ENCODE measurements at places on chromosomes 1 and 21.

- DNase-seq: no peak
These were observed 27.8 kb downstream of the NTPCR start for GRCh38 chr1:232978091-232978634.

- DNase-seq: no peak
These were observed 147.5 kb downstream of the ZC3H11B start for GRCh38 chr1:219465212-219466093.

GRCh38 chr1:27395441-27396195 is 3.2 kb downstream of the GPR3 start:
- DNase-seq: peak; percentile 37

- no peak for DNase-seq
These were observed 150.3 kb downstream of the IFI44 start for GRCh38 chr1:78799926-78800325.

DNA sequence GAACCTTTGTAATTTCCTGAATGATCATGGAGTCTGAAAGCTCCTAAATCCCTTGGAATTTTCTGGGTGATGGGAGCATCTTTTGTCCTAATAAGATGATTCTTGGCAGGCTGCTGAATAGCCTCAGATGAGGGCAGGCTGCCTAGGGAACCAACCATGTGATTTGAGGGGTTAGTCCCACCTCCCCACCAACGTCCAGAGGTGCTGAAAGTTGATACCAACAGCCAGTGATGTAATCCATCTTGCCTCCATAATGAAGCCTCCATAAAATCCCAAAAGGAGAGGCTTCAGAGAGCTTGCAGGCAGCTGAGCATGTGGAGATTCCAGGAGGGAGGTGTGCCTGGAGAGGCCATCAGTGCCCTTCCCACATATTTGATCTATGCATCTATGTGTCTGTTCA is 43.7 kb downstream of the GTF2B start:
- DNase-seq: no peak

DNA sequence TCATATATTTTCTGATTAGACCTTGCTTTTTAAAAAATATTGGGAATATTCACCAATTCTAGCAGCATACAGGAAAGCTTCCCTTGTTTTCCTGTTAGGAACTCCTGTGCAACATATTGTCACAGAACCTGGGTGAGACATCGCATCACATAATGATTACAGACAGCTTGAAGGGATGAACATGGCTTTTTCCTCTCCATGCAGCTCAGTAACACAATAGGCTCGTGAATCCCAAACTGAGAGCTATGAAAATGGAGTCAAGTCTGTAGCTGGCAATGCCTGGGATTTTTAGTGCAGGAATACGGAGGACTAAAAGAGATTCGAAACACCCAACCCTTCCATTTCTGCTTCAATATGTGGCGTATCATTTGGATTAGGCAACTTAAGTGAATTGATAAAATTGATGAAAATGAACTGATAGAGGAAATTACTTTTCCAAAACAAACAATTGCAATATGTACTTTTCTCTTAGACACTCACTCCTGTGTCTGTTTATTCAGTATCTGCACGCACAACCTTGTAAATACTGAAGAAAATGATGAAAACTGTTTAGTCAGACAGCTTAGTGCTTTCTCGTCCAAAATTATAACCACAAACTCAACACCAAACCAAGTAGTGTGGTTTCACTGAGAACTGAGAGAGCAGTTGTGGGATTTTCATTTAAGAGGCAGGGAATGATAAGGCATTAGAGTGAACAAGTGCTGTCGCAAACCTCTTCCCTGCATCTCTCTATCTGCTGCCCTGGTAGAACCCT is 250.4 kb downstream of the PTBP2 start:
- DNase-seq: no peak

DNA sequence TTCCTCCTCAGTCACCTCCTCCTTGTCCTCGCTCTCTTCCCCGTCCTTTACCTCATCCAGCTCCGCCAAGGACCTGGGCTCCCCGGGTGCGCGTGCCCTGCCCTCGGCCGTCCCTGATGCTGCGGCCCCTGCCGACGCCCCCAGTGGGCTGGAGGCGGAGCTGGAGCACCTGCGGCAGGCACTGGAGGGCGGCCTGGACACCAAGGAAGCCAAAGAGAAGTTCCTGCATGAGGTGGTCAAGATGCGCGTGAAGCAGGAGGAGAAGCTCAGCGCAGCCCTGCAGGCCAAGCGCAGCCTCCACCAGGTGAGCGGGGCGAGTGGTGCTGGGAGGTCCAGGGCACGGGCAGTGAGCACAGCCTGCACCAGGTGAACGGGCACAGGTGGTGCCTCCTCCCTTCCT is 76.2 kb downstream of the SKI start:
- DNase-seq: no peak

DNA sequence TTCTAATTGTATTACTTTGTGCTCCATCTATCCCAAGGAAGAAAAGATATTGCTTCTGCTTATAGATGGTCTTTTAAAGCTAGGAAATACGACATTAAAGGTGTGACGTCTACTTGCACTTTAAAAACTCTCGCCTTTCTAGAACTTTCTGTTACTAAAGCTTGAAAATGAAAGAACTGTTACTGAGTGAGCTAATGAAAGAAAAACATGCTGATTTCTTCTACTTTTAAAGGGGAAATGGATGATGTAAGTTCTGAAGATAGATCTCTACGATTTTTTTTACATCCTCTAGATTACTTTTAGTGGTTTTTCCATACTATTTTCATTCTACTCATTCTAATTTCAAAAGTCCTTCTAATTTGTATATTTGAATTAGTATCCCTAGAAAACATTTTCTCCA is 387.5 kb downstream of the USP25 start:
- no peak for DNase-seq

DNA sequence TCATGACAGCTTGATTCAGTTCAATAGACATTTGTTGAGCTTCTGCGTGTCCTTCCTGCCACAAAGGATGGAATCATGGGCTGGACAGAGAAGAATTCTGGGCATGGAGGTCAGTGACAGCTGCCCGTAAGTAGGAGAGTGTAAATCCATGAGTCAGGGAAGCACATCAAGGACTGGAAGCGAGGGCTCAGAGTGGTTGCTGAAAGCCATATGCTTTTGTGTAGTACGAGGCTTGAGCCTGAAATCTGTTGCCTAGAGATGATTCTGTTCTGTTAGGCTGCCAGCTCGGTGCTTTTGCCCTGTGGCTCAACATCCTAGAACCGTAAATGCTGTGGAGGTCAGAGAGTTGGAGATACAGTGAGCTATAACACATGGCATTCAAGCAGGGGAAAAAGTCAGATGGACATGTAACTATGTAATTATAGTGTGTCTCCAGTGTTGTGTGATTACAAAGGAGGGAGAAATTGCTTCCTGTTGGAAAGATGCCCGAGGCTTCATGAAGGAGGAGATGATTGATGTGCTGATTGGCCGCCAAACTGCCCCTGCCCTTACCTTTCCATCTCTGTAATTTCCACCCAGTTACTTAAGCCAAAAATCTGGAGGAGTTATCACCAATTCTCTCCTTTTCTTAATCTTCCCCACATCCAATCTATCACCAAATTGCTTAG is 92.8 kb upstream of the CACNA1E start:
- DNase-seq: peak; percentile 94

- DNase-seq: no peak
These were observed 413.0 kb downstream of the DPYD start for GRCh38 chr1:97507863-97508262.

DNA sequence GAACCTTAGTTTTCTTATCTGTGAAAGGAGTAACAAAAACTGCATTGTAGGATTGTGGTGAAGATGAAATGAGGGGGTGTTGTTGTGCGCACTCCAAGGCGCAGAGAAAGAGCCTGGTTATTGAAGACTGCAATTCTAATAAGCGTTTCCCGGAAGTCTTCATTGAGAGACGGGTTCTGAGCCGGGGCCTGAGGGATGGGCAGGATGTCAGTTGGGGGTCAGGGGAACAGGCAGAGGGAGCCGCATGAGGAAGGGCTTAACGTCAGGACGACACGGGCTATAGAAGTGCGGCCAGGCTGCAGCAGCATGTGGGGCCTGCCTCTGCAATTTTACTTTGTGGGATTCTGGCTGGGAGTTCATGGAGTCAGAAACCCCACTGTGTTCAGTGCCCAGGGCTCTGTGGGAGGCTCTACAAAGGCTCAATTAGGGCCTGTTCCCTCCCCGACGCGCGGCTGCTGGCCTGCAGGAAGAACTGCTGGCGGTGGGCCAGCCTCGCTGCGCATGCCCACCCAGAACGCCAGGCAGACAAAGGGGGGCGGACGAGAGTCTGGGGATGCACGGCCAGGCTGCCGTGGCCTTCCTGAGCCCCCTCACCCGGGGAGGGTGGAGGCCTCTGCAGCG is 20.7 kb downstream of the TRIM62 start:
- no peak for DNase-seq

DNA sequence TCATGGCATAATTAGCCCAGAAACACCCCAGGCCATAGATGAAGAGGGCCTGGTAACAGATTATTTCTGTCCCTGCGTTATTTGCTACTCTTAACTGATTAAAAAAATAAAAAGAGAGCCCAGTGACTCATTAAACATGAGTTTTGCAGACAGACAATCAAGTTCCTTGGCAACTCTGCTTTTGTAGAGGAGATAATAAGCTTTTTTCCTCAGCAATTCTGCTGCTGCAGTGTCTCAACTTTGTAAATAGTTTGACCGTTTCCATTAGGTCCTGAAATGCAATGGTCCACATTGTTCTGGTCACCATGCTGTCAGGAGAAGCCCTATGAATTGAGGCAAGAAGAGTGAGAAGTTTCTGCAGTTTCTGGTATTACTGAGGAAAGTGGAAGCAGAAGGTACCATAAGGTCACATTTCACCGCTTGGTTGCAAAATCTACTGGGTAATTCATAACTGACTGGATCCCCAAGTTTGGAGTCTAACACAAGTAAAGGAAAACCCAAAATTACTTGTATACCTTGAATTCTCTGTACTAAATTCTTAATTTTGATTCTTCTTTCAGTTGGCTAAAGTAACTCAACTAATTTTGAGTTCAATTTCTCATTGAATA is 139.5 kb downstream of the ZZZ3 start:
- no peak for DNase-seq

DNA sequence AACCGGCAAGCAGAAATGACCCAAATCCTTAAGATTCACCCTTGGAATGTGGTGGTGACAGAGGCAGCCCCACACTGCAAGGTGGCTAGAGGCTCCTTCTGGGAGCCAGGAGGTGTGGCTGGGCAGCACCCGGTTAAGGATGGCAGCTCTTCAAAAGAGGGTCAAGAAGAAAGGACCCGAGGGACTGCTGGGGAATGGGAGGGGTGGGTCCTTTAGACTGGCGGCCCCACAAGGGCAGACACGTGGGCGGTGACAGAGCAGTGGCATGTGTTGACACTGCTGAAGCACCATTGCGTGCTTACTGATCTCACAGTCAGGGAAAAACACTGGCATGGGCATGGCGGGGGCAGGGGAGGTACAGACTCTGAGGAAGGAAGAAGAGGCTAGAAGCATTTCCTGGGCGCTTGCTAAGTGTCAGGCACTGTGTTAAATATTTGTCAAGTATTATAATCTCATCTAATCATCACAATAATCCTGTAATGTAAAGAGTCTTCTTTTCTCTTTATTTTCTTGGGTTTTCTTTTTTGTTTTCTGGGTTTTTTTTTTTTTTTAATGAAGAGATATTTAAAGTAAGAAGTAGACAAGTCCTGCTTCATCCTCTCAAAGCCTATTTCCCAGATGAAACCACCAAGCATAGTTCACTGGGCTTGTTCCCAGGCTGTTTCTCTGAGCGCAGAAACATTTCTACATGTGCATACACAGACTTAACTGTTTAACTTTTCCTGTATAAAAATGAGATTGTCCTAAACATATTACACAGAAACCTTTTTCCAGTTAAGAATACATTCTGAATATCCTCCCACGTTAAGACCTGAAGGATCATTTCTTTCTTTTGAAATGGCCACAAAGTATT is 165.8 kb upstream of the EDN2 start:
- DNase-seq: no peak

- no peak for DNase-seq
These were observed 10.6 kb downstream of the CELSR2 start for GRCh38 chr1:109259674-109260557.

- no peak for DNase-seq
These were observed 13.4 kb downstream of the COP1 start for GRCh38 chr1:176193663-176194062.

DNA sequence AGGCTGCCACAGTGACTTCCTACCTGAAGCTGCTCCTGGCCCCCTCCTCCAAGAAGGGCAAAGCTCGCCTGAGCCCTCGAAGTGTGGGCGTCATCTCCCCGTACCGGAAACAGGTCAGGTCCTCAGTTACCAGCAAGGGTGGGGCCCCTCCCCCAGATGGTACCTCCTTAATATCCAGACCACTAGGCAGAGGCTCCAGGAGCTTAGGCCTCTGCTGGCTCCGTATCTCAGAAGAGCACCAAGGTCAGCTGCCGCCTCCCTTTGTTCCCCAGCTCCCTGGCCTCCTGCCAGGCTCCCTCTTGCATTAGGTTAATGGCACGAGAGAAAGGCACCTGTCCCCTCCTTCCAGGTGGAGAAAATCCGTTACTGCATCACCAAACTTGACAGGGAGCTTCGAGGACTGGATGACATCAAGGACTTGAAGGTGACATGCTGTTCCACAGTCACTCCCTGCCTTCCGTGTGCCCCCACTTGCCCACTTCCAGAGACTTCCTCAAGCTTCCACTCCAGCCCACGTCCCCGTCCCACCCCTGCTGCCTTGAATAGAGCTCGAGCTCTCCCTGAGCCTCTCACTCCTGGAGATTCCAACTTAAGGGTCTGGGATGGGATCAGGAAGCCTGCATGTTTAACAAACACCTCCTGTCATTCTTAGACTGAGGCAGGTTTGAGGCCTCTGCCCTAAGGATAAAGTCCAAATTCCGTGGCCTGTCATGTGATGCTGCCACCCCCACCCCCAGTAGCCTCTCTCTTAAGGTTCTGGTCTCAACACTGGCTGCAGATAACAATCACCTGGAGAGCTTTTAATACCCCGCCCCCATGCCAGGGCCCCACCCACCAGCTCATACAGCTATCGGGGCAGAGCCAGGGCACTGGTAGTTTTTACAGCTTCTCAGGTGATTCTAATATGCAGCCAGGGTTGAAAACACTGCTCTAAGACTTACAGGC is 8.3 kb downstream of the RHOC start:
- DNase-seq: no peak

GRCh38 chr1:66585002-66585401 is 51.0 kb downstream of the SGIP1 start:
- no peak for DNase-seq

DNA sequence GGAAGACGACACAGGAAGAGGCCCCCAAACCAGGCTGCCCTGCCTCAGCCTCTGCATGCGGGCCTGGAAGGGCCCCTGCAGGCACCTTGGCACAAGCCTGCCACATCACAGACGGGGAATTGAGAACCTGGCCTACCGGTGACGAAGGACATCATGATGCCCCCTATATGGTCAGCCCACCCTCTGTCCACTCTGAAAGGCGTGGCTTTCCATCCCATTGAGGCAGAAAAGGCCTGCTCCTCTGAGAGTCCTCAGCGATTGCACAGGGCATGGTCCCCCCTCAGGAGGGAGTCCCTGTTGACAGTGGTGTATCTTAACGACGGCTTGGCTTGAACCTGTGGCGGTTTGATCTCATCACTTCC is 11.4 kb downstream of the KRTAP10-1 start:
- DNase-seq: no peak

Data from NCI-H748 treated with DMSO at 0.1 percent for 48 hours (cell line).